ENCODE measurements at places on chromosomes 1 and 21.

DNA sequence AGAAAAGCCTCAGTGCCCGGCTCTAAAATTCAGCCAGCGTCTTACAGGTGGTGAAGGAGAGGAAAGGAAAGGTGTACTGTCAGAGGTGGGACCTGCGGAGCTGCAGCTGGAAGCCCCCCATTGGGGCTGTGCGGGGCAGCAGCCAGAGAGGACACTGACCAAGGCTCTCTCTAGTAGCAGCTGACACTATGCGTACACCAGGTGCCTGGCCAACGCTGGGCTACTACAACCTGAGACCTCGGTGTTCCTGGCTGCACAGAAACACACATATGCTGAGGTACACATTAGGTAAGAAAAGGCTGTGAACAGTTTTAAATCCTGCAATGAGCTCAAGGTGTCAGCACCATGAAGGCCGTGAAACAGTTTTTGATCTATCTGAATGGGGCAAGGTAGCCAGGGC lies 55.5 kb upstream of the EDN2 start:
- no peak overlapping the region for H3K4me3 ChIP-seq
- peaks cover 30% of the 10 kb centered on the region for H3K4me1 ChIP-seq
- no peaks in the 10 kb centered on the region for H3K27me3 ChIP-seq
- H3K36me3 ChIP-seq: peaks cover 3% of the 10 kb centered on the region

GRCh38 chr1:181655756-181656155 lies 172.4 kb downstream of the CACNA1E start:
- H3K27ac ChIP-seq: no peak overlapping the region
- no peak for DNase-seq
- H3K36me3 ChIP-seq: peaks cover 2% of the 10 kb centered on the region
- peaks cover 3% of the 10 kb centered on the region for H3K27me3 ChIP-seq
- H3K4me3 ChIP-seq: no peak overlapping the region

- H3K27me3 ChIP-seq: peaks cover 16% of the 10 kb centered on the region
- no peak overlapping the region for H3K27ac ChIP-seq
- H3K4me1 ChIP-seq: no peaks in the 10 kb centered on the region
- no peak overlapping the region for H3K4me3 ChIP-seq
Measured at GRCh38 chr1:62280150-62280549, 39.1 kb downstream of the KANK4 start.

GRCh38 chr1:172476218-172476811 lies 32.4 kb upstream of the PIGC start:
- H3K27ac ChIP-seq: no peak overlapping the region
- H3K4me1 ChIP-seq: no peaks in the 10 kb centered on the region
- DNase-seq: no peak

- peaks cover 3% of the 10 kb centered on the region for H3K36me3 ChIP-seq
- peak overlapping the region; percentile 49 for H3K4me3 ChIP-seq
- no peak overlapping the region for H3K27ac ChIP-seq
- no peak for DNase-seq
- peaks cover 7% of the 10 kb centered on the region for H3K27me3 ChIP-seq
- H3K4me1 ChIP-seq: peaks cover 24% of the 10 kb centered on the region
Measured at GRCh38 chr1:156963621-156964020, 43.2 kb downstream of the LRRC71 start.

GRCh38 chr1:35931446-35932157 lies 697 bp downstream of the AGO3 start:
- H3K4me3 ChIP-seq: peak overlapping the region; percentile 90
- no peaks in the 10 kb centered on the region for H3K27me3 ChIP-seq
- H3K4me1 ChIP-seq: peaks cover 9% of the 10 kb centered on the region
- H3K36me3 ChIP-seq: no peaks in the 10 kb centered on the region
- DNase-seq: no peak

DNA sequence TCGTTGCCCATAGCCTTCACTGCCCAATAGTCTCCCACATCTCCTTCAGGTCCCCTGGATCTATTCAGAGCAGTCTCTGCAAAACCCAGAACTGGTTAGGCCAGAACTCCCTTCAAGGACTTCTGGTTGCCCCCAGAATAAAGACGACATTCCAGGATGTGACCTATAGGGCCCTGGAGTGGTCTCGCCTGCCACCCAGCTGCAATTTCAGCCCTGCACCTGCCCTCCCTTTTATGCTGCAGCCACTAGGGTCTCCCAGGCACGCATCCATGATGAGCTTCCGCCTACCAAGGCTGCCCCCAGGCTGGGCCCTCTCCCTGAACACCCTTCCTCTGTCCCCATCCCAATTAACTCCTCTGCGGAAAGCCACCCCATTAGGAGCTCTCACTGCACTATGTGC lies 7.2 kb upstream of the TSPEAR start:
- H3K27ac ChIP-seq: no peak overlapping the region
- H3K4me1 ChIP-seq: peaks cover 3% of the 10 kb centered on the region
- DNase-seq: no peak
- H3K36me3 ChIP-seq: peaks cover 1% of the 10 kb centered on the region
- no peak overlapping the region for H3K4me3 ChIP-seq

DNA sequence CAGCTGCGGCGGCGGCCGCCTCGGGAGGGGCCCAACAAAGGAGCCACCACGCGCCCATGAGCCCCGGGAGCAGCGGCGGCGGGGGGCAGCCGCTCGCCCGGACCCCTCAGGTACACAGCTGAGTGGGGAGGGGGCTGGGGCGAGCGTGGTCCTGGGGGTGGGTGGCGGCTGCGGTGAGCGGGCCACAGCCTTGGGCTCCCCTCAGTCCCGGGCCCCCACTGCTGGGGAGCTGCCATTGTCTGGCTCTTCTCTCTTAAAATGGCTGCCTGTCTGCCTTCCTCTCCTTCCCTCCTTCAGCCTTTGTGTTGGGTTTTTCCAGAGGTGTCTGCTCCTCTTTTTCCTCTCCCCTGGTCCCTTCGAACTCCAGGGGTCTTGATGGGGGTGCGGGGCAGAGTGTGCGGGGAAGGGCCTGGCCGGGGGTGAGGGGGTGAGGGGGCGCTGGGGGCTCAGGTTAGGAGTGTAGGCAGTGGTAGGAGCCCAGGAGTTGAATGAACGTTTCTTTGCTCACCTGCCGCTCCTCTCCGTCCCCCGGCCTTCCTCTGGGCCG lies 1.7 kb downstream of the ARID1A start:
- no peaks in the 10 kb centered on the region for H3K27me3 ChIP-seq
- no peak for DNase-seq
- no peak overlapping the region for H3K4me3 ChIP-seq

DNA sequence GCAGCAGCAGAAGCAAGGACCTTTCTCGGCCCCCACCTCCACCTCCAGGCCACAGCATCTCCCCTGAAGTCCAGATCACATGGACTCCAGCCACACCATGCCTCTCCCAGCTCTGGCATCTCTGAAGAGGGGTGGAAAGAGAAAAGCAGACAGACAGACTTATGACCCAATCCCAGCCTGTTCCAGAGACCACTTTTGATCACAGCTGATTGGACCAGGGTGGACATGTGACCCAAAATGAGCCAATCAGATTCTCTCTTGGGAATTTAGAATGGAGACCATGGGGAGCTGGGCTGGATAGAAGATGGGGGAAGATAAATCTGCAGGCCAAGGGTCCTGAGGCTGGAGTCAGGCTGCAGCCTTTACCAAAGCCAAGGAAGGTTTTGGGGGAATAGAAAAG lies 16.4 kb downstream of the HTR1D start:
- peaks cover 11% of the 10 kb centered on the region for H3K27me3 ChIP-seq
- no peaks in the 10 kb centered on the region for H3K4me1 ChIP-seq
- H3K4me3 ChIP-seq: no peak overlapping the region
- H3K27ac ChIP-seq: no peak overlapping the region
- H3K36me3 ChIP-seq: no peaks in the 10 kb centered on the region

GRCh38 chr21:38788275-38788905 lies 17.3 kb upstream of the ETS2 start:
- no peak overlapping the region for H3K27ac ChIP-seq
- peaks cover 10% of the 10 kb centered on the region for H3K27me3 ChIP-seq
- H3K4me1 ChIP-seq: peaks cover 4% of the 10 kb centered on the region
- no peaks in the 10 kb centered on the region for H3K36me3 ChIP-seq
- DNase-seq: no peak
- no peak overlapping the region for H3K4me3 ChIP-seq

DNA sequence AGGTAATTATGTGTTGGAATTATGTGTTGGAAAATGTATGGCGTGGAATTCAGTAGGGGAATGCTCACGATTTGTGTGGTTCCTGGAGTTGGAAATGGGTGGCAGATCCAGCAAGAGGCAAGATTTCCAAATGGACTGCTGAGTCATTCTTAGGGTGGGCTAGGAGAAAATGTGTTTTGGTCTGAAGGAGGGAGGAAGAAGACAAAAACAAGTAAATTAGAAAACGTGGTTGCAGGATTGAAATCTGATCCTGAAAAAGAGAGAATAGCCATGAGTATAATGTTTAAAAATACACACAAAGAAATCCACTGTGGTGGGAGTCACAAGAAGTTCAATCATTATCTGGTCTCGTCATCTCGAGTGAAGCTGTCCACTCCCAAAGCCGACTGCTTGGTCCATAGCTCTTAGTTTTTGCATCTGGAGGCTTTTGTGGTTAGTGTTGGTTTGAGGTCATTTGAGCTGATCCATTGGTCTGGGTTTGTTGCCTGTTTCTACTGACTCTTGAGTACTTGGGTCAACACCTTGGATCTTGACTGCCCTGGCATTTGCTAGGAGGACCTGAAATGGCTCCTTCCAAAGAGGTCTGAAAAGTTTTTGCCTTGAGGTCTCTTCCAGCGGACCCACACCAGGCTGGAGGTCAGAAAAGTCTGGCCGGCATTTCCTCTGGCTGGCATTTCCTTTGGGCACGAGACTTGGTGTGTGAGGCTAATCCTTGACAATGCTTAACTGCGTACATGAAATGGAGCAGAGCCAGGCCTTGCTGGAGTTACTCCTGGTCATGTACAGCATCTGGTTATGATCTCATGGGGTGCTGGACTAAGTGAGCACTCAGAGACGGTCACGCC lies 9.2 kb downstream of the MX2 start:
- peaks cover 9% of the 10 kb centered on the region for H3K36me3 ChIP-seq
- H3K27ac ChIP-seq: peak overlapping the region; percentile 77
- H3K4me1 ChIP-seq: peaks cover 45% of the 10 kb centered on the region
- no peaks in the 10 kb centered on the region for H3K27me3 ChIP-seq
- H3K4me3 ChIP-seq: peak overlapping the region; percentile 79
- DNase-seq: no peak

Data from memory B cell (primary cell).